ENCODE measurements at places on chromosomes 5 and 9.

- no peak for DNase-seq
These were observed 21.3 kb downstream of the GPR151 start for GRCh38 chr5:146494656-146495055.

DNA sequence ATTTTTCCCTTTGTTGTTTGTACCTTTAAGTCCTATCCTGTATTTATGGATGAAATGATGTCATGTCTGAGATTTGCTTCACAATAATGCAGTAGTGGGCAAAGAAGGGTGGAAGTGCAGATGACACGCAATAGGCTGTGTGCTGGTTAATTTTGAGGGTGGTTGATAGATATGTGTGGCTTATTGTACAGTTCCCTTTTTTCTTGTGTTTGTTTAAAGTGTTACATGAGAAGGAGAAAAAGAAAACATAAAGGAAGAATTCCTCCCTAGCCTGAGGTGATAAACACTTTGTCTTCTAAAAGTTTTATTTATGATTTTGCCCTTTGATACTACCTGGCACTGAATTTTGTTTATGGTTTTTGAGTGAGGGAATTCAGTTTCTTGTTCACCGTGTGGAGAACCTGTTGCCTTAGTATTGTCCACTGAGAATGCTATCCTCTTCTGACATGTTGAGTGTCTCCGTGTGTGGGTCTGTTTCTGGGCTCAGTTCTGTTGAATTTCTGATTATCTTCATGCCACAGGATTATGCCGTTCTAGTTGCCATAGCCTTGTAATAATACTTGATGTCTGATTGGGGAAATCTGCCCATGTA is 52.3 kb upstream of the FAM120AOS start:
- no peak for DNase-seq

DNA sequence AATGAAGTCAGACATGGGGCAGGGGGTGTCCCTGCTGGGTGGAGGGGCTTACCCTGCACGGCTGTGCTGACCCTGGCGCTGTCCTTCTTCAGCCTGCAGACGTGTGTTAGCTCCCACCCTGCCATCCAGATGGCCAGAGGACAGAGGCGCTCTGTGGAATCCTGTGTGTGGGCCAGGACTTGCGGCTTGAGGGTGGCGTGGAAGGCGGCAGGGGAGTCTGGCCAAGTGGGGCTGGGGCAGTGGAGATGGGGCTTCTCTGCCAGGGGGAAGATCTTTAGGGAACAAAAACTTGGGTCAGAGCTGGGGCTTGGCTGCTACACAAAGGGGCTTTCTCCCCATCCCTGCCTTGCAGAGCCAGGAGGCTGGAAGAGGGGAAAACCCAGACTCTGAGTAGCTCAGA is 46.5 kb upstream of the SYNPO start:
- no peak for DNase-seq

- no peak for DNase-seq
These were observed 49.6 kb upstream of the TNFSF15 start for GRCh38 chr9:114855488-114855887.

- DNase-seq = no peak
These were observed 3.9 kb upstream of the PURA start for GRCh38 chr5:140109759-140110645.

- DNase-seq = no peak
These were observed 78.0 kb downstream of the APBA1 start for GRCh38 chr9:69594180-69594579.

DNA sequence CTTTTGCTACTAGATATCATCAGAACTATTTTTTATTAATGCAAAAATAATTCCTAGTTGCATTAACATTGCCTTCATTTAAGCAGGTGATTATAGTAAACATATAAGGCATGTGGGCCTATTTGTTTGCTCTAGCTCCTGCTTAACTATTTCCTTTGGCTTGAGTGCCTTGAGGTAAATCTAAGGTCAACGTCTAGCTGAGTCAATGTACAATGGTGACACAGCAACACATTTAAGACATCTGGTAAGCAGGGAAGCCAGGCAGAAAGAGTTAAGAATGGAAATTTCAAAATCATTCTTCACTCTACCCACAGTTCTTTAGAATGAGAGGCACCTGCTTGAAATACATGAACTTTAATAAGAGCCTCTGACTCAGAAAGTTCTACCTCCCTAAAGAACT is 111.9 kb upstream of the FST start:
- no peak for DNase-seq

DNA sequence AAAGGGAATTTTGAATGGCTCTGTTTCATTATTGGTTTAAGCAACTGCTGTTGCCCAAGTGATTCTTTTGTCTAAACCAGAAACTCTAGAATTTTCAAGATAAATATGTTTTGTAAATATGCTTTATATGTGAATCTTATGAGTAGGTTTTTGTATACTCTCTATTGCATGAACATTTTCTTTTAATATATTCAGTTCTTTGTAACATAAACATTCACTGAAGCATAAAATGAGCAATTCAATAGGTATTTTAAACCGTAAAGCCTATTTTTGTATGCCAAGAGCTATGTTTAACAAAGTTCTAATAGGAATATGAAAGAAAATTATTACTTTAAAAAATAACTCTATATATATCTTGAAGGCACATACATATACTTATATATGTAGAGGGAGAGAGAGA is 293.1 kb downstream of the PSAT1 start:
- no peak for DNase-seq

GRCh38 chr5:138743484-138743883 is 9.7 kb upstream of the CTNNA1 start:
- no peak for DNase-seq

- no peak for DNase-seq
These were observed 164.3 kb downstream of the MUSK start for GRCh38 chr9:110832926-110833325.

DNA sequence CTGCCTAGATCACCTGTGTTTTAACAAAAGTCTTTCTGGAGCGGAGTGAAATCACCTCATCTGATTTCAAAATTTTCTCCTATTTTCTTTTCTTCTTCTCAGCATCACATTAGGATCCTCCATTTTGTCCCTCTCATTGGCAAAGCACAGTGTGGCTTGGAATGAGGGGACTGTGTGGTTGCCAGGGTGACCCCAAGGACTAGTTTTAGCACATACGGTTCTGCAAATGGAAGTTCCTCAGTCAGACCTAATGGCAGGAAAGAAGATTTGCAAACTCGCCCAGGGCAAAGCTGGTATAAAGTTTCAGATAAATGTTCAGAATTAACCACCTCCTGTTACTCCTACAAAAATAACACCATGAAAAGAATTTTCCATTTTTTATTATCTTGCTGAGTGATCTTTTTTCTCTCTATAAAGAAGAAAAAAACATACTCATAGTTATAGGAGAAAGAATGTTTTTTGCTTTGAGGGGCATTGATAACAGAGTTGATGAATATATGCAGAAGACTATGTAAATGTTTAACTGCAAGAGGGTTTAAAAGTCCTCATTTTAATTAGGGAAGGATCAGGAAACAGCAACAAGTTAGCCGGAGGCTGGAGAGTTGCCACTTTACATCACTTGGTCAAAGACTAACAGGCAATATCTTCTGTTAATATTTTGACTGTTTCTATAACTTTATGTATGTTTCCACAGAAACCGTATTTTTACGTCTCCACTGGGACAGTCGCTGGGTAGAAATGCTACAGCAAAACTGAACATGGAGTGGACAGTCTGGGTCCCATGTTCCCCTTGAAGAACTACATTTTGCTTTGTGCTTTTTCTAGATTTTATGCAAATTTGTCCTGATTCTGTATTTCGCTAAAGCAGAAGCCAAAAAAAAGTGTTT is 257.8 kb downstream of the NR2F1-AS1 start:
- DNase-seq = no peak

DNA sequence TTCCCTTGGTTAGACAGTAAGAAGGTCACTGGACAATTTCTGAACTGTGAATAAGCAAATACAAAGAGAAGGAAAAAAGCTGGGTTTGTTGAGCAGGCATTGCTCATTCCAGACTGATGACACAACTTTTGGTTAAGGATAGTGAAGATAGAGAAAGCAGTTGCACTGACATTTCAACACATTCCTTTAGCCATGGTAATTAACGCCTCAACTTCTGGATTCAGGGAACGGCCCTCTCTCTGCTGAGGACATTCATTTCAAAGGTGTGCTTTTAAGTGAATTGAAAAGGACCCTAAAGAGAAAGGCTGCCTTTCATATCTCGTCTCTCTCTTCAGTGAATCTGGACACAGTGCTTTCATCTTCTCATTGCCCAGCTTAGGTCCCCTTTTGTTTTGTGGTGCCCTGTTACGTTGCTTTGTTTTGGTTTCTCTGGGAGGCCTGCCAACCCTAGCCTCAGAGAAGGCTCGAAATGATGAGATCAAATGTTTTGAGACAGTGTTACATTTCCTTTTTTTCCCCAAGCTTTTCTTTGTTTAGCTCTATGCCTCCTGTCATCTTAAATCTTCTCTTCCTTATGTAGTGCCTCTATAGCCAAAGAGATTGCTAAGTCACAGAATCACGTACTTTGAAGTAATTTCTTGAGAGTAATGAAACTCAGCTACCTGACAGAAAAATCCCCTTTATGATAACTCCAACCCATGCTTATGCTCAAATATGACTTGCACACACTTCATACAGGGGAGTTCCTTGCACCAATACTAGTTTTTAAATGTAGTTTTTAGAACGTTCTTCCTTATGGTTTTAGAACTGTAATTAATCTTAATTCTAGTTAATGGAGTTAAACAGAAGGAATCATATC is 94.4 kb upstream of the IFNE start:
- no peak for DNase-seq

- DNase-seq = no peak
These were observed 93.5 kb downstream of the MAST4 start for GRCh38 chr5:66689522-66690220.

DNA sequence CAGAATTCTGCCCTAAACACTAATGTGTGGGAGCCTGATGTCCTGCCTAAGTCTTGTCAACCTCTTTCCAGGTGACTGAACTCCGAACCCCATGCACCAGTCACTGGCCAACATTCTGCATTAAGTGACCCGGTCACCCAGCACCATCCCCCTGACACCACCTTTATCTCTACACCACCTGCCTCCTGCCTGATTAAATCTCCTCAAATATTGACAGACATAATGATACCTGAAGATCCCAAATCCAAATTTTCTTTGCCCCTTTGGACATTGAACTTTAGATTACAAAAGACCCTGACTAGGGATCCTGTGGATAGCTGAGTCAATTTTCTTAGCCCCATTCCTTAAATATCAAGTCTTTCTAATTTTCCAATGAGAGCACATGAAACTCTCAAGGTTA is 150.1 kb downstream of the GHR start:
- DNase-seq = no peak

DNA sequence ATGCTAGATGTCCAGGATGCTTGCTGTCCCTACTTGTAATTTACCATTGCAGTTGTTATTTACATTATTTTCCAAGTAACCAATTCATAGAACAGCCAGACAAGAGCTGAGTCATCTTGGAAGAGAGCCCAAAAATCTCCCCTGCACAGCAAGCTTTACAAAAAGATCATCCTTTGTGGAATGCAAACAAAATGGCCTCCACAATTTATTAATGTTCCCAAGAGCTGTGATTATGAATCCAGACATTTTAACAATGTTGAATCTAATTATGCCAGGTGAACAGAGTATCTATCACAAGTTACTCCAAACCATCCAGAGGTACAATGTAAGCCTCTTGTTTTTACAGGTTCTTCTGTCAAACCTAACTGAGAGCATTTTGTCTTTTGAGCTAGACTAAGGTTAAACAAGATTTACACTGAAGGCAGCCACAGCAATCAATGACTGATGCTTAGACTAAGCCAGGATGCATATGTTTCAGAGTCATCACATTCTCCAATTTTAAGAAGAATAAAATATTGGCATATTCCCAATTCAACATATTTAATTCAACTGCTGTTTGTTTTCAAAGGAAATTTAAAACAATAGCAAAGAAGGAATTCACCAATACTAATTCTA is 95.3 kb upstream of the SLC12A2 start:
- DNase-seq = no peak

DNA sequence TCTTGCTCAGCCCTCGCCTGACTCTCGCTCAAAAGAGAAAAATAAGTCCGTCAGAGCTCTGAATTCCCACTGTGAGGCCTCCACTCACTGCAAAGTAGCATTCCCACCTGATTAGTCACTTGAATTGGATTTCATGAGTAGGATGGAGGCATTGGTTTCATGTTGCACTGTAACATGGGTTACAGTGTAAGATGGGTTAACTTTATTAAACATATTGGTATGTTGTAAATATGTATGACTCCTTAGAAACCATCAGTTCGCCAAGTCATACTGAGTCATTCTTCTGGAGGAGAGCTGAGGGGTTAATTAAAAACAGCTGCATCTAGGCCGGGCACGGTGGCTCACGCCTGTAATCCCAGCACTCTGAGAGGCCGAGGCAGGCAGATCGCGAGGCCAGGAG is 93.8 kb upstream of the BNC2 start:
- DNase-seq = no peak

GRCh38 chr9:95551406-95551805 is 34.6 kb upstream of the PTCH1 start:
- no peak for DNase-seq

GRCh38 chr5:14364096-14364495 is 217.5 kb upstream of the OTULINL start:
- no peak for DNase-seq

DNA sequence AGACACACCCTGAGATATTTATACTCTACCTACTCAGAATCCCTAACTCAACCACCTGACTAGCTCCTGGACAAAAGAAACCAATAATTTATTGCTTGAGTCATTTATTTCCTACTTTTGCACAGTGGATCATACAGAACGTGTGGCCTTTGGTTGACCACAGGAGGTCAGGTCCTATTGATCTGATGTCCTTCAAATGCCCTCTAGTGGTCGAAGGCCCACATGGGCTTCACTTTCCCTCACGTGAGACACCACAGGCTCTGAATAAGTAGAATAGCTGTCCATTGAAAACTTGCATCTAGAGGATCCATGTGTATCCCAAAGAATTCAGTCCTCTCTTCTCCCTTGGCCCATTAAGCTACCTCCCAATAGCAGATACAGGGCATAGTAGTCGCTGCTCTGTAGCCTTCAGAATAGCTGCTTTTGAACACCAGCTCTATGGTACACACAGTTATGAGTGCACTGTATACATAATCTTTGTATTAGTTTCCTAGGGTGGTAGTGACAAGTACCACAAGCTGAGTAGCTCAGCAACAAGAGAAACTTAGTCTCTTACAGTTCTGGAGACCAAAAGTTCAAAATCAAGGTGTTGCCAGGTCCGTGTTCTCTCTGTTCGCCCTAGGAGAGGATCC is 177.6 kb upstream of the SMARCA2 start:
- DNase-seq = no peak

DNA sequence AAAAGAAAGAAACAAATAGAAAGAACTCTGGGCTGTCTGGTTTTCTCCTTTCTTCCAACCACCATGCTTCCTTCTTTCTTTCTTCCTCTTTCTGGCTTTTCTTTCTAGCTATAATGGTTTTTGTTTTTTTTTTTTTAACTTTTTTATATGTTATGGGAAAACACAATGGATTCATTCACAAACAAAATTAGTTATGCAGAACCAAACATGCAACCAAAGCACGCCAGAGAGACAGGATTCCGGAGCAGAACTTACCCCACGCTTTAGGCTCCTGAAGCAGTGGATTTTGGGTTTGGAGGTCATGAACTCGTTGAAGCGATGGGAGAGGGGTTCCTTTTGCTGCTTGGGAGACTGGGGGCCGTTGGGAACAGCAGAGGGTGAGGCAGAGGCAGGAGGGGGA is 88.3 kb downstream of the USP20 start:
- DNase-seq = no peak

Measured in left ventricle myocardium inferior (tissue), 1 donor.